M059J (cell line): ENCODE measurements at places on chromosomes 13 and 19. TPM values are rescaled to one million over a fixed set of nuclear protein-coding genes. Genes with fewer than 3 reads are reported as not detected.

DNA sequence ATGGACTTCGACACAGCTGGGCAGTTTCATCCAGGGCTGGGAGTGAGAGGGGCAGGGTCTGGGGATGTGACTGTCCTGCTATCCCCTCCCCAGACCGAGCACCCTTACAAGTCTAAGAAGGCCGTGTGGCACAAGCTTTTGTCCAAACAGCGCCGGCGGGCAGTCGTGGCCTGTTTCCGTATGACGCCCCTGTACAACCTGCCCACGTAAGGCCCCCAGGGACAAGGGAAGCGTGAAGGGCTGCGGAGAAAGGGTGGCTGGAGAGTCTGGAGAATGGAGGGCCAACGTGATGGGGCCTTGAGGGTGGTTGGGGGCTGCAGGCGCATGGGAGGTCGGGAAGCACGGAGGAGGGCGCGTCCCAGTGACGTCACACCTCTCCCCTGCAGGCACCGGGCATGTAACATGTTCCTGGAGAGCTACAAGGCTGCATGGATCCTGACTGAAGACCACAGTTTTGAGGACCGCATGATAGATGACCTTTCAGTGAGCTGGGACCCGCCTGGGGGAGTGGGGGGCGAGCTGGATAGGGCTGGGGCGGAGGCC lies 89.5 kb downstream of the MAP4K1 start:
- DNase-seq, result no peak

GRCh38 chr13:93180356-93180969 lies 46.1 kb upstream of the GPC6 start:
- DNase-seq, result peak; percentile 0

Gene IL12RB1
- total RNA-seq, result 2.3 and 3.8 TPM in 2 replicates

DNA sequence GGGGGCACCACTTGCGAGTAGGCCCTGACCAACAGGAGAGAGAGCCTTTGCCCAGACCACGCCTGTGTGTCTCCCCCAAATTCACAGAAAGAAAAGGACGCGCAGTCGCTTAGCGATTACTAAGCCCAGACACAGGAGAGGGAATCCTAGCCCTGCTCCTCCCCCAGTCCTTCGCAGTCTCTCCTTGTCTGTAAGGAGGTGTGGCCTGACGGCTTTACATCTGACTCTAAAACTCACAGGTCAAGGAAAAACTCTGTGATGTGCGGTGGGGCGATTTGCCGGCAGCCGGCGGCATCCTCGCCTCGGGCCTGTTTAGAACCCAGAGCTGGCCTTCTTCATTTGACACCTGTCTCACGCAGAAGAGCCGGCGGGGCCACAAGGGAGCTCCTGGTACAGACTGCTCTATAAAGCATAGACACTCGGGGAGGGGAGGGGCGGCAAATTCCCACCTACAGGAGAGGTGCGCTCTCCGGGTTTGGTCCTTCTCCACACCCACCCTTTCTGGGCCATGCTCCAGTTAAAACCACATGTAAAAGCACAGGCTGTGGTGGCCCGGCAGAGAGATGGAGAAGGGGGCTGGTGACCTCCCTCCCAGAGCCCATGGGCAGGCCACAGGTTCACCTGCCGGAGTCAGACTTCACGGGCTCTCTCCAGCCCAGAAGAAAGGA lies 17.8 kb downstream of the GPR12 start:
- DNase-seq, result no peak

DNA sequence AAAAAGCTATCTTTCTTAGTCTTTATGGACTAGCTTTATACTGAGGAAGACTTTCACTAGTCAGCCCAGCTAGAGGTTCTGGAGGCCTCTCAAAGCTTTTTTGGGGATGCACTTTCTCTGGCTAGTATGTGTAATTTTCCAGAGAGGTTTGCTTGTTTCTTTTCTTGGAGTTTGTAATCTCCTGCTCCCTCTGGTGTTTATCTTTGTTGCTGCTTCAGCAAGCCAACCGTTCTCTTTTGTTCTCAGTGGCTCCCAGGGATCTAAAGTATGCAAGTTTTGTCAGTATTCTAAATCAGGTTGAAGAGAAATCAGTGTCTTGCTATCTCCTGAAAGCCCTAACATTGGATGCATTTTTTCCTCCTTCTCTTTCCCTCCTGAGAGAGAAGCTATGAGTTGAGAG lies 121.1 kb upstream of the MYO16 start:
- DNase-seq, result no peak
